ENCODE measurements at places on chromosomes 1 and 21.

- DNase-seq, result no peak
Measured at GRCh38 chr1:106753066-106753465, 303.4 kb upstream of the PRMT6 start.

DNA sequence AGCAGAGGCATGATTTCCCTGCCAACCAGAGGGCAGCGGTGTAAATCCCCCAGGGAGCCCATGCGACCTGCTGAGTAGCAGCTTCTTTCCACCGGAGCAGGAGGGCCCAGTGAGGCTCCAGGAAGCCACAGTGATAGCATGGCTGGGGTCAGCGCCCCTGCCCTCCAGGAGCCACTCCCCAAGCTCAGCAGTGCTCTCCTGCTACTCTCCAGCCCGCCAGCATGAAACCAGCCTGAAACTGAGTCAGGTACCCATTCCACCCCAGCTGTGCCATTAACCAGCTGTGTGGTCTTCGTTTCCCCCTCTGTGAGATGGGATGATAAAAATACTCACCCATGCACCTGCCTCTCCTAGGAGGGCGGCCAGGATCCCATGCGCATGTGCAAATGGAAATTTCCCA is 123.8 kb upstream of the TMEM51 start:
- no peak for DNase-seq

GRCh38 chr1:228767636-228768354 is 32.5 kb downstream of the RHOU start:
- DNase-seq, result no peak

GRCh38 chr1:87642581-87643221 is 314.0 kb downstream of the LMO4 start:
- peak; percentile 60 for DNase-seq

DNA sequence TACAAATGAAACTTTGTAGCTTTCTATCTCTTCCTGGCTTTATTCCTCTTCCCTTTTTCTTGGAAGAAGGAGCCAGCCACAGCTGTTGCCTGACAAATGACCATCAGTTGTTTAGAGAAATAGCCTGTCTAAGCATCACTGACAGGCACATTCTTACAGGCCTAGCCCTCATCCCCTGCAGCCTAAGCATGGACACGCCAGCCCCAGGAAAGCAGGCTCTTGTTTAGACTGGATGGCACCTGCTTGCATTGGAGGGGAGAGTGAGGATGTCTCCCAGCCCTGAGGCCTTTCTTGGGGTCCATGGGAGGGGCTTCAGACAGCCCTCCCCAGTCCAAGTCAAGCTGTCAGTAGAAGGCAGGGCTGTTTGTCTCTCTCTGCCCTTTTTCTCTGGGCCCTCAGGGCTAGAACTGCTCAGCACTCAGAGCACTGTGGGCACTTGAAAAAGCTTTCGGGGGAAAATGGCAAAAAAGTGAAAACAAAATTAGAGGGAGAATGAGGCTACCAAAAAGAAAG is 282.5 kb upstream of the PLXNA2 start:
- no peak for DNase-seq

GRCh38 chr1:36851595-36851994 is 182.7 kb downstream of the GRIK3 start:
- no peak for DNase-seq

GRCh38 chr1:80523861-80524260 is 1276.9 kb upstream of the ADGRL2 start:
- no peak for DNase-seq

DNA sequence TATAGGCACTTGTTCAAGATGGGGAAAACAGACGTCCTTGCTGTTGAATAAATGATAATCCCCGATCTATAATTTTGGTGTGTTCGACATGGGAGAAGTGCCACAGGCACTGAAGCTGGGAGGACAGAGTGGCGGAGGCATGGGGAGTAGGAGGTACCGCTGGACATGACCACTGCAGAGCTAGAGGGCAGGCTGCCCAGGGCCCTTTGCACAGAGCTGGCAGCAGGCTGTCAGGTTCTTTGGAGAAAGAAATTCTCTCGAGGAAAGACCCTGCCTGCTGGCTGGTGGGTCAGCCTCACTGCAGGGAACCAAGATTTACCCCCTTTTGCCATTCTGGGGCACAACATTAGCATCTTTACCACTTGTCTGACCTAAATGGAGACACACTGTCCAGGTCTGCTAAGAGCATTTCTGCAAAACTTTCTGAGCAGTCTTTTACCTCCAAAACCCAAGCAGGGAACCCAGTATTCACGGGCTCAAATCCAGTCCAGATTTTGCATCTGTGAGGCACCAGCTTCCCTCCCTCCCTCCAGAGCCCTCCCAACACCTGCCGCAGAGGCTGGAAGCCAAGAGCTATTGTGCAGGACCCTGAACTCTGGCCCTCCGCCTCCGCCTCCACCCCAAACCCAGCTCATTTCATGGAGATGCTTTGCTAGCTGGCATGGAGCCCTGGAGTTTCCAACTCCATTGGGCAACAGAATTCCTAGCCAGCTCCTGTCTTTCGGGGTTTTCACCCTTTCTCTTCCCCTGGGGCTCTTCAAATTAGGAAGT is 142.3 kb downstream of the PLXNA2 start:
- peak; percentile 91 for DNase-seq

DNA sequence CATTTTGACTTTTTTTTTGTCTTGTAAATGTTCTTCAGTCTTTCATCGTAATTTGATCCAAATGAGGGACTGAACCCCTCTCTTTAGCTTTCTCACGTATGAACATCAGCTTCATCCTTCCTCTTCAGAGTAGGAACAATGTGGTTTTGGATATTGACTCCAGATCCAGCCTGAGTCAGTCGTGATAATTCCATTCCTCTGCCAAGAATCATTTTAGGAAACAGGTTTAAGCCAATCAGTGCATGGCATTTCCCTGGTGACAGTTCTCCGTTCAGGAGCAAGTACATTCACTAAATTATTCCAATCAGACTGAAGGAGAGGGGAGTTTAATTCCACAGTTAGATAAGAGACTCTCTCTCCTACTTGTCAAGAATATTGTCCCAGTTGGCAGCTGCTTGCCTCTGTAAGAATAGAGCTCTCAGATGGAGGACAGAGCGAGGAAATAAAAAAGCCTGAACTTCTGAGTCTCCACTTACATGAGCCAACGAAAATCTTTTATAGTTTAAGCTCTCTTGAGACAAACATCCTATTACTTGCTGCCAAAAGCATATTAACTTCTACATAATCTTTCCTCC is 18.6 kb downstream of the RHOU start:
- DNase-seq, result no peak

DNA sequence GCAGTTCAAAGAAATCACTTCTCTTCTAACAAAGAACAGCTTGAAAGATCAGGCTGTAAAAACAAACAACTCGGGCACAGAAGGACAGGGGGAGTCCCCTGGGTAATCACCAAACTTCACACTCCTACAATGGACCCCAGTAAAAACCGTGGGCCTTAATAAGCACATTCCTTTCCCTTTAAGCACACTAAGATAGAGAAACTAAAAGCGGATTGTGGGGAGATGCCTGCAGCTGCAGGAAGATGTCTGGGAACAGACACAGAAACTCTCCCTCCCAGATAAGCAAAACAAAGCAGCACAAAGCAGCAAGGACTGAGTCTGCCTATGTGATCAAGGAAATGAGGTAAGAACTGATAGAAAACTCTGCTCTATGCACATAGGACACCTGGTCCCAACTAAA is 37.6 kb upstream of the CTBS start:
- no peak for DNase-seq

- DNase-seq, result peak; percentile 67
Measured at GRCh38 chr1:156709757-156710489, 4.5 kb upstream of the CRABP2 start.

DNA sequence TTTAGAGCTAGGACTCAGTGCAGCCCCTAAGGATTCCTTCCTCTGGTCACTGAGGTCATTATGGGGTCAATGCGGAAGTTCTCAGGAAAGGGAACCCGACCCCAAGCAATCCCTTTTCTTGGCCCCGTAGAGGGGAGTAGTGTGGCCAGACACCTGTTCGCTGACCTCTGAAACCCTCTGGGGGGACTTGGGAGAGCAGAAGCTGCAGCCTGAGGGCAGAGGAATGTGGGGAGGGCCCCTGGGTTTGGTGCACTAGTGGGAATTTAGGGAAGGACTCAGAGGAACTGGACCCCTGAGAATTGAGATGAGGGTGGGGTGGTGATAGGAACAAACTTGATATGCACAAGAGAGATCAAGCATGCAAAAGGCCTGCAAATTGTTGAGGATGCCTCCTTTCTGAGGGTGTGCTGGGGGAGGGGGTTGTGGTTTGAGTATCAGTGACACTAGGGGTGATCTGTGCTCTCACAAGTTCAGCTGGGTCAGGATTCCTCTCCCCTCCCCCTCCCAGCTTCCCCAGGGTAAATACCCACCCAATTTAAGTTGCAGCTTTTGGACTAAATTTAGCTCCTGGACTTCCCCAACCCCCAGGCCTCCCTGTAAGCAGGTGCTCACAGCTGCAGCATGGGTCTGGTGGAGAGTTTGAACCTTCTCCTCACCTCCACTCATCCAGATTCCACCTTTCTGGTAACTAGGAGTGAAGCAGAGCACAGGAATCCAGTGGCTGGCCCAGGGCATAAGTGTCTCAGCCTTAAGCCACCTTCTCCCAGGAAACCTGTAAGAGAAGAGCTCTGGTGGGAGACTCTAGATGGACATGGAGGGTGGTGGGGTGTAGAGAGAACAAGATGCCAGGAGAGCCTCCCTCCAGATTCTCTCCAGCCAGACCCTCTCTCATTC is 13.5 kb downstream of the ADAMTSL4 start:
- DNase-seq, result no peak

- DNase-seq, result no peak
Measured at GRCh38 chr1:16677552-16678431, 11.0 kb upstream of the RNU1-3 start.

- DNase-seq, result no peak
Measured at GRCh38 chr1:41467673-41468072, 16.8 kb downstream of the EDN2 start.

DNA sequence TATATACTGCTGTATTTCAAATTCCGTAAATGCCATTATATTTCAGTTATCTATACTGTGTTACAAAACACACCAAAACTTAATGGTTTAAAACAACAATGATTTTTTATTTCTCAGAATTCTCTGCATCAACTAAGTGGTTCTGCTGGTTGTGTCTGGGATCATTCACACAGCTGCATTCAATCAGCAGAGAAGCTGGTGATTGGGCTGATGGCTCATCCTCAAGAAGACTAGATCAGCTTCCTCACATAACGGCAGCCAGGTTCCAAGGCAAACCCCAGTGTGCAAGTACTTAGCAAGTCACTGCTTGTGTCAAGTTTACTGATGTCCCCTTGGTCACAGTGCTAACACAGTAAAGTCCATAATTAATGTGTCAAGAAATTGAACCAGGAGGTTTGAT is 86.3 kb upstream of the VANGL1 start:
- no peak for DNase-seq

DNA sequence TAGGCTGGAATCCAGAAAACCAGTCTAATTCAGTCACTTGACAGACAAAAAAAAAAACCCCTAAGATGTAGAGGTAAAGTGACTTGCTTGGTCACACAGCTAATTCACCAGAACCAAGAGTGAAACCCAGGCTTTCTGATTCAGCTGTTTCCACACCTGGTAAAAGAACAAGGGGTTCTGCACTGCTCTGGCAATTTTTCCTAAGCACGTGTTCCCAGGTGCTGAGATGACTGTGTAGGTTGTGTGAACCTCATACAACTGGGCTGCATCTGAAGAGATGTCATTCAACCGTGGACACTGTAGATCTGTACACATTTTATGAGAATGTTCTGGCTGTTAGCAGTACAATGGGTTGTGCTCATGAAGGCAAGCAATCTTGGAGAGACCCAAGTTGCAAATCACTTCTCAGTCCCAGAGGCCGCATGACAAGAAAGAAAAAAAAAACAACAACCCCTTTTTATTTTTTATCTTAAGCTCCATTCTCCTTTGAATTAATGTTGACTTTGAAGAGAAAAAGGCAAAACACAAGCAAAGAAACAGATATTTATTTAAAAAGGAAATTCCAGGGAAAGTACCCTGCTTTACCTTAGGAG is 95.4 kb downstream of the INTS7 start:
- DNase-seq, result no peak

GRCh38 chr1:10286244-10286643 is 75.9 kb downstream of the KIF1B start:
- DNase-seq, result no peak

DNA sequence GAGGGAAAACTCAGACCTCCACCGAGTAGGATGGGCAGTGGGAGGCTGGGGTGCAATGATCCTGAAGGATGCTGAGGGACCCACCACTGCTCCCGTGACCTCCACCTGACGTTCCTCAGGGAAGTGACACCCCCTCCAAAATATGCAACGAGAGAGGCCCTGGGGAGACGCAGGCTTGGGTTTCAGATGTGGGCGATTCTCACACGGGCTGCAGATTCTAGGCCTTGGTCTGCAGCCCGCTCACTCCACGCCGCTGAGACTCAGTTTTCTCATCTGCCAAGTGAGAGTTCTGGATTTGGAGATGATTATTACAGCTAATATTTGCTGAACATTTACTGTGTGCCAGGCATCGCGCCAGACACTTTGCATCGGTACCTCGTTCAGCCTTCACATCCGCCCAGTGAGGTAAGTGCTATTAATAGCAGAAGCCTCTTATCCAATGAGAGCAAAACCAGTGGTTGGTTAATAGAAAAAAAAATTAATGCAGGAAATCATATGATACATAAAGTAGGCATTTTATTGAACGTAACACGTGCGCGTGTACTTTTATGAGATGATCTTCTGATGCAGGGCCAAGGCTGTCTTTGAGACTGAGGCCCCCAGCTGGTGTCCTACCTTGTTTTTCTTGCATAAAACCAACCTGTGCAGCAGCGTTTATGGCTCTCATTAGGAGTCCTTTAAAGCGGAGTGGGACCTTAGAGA is 102.0 kb upstream of the RUNX3 start:
- DNase-seq, result peak; percentile 94

GRCh38 chr1:119891386-119891785 is 4.9 kb downstream of the ADAM30 start:
- no peak for DNase-seq

DNA sequence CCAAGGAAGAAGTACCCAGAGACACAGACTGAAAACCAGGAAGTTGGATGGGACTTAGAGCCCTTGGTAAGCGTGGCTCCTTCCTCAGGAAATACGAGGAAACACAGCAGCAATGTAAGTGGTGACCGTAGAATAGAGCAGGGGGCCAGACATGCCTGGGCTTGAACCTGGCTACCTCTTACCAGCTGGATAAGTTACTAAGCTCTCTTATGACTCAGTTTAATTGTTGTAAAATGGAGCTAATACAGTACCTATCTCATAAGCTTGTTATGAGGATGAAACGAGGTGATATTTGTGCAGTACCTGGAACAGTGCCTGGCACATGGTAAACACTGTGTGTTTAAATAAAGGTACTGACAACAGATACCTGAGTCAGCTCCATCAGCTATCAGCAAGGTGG is 19.2 kb downstream of the EBNA1BP2 start:
- DNase-seq, result no peak
